ENCODE measurements at places on chromosomes 6 and 20.
A peak's percentile ranks its signal among the peaks of the same experiment; 100 is the strongest.

DNA sequence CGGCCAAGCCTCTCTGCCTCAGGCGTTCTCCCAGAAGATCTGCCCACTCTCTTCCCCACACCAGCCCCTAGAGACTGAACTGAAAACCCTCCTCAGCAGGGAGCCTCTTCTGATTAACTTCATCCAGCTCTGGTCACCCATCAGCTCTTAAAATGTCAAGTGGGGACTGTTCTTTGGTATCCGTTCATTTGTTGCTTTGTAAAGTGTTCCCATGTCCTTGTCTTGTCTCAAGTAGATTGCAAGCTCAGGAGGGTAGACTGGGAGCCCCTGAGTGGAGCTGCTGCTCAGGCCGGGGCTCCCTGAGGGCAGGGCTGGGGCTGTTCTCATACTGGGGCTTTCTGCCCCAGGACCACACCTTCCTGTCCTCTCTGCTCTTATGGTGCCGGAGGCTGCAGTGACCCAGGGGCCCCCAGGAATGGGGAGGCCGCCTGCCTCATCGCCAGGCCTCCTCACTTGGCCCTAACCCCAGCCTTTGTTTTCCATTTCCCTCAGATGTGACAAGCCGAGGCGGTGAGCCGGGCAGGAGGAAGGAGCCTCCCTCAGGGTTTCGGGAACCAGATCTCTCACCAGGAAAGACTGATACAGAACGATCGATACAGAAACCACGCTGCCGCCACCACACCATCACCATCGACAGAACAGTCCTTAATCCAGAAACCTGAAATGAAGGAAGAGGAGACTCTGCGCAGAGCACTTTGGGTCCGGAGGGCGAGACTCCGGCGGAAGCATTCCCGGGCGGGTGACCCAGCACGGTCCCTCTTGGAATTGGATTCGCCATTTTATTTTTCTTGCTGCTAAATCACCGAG lies 14.2 kb downstream of the VEGFA start:
- DNase-seq = no peak

GRCh38 chr6:111724505-111724904 lies 118.8 kb upstream of the TRAF3IP2 start:
- peak; percentile 62 for DNase-seq

DNA sequence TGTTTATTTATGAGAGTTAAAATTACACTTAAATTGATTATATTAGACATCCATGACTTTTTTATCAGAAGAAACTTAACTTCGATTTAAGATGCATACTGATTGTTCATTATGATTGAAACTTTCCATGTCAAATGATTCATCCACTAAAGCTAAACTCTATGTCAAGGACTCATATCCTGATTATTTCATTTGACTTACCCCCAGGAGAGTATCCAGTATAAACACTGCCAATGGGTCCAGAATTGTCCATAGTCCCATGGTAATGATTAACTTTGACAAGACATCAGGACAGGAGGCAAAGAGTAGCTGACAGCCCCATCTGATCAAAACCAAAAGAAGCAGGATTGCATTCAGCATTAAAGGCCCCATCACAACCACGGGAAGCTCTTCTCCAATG lies 709.9 kb downstream of the TFAP2A start:
- no peak for DNase-seq

- no peak for DNase-seq
Observed at GRCh38 chr6:48658915-48659314, 547.9 kb upstream of the PTCHD4 start.

GRCh38 chr6:138001750-138002349 lies 105.4 kb downstream of the PERP start:
- DNase-seq = peak; percentile 37

Data from common myeloid progenitor, CD34-positive (primary cell).